Activated CD8-positive, alpha-beta T cell treated with anti-CD3 and anti-CD28 coated beads, Interleukin-2, amount 10 ng/mL, durations not matched to agents 7 days and 5 days (primary cell): ENCODE measurements at places on chromosomes 1 and 21. TPM values are rescaled to one million over a fixed set of nuclear protein-coding genes. Genes with fewer than 3 reads are reported as not detected.

LCE1D gene
- total RNA-seq: not detected

TAL1 gene
- not detected for total RNA-seq

ARHGAP30 gene
- total RNA-seq: 277 TPM

KDF1 gene
- total RNA-seq: not detected

TRIM58 gene
- total RNA-seq: 0.74 TPM

- DNase-seq: no peak
- peaks cover 13% of the 10 kb centered on the region for H3K4me1 ChIP-seq
- no peak overlapping the region for H3K27ac ChIP-seq
- peaks cover 60% of the 10 kb centered on the region for H3K27me3 ChIP-seq
- no peak overlapping the region for H3K4me3 ChIP-seq
Observed at GRCh38 chr1:10864776-10865175, 68.3 kb upstream of the CASZ1 start.

DNA sequence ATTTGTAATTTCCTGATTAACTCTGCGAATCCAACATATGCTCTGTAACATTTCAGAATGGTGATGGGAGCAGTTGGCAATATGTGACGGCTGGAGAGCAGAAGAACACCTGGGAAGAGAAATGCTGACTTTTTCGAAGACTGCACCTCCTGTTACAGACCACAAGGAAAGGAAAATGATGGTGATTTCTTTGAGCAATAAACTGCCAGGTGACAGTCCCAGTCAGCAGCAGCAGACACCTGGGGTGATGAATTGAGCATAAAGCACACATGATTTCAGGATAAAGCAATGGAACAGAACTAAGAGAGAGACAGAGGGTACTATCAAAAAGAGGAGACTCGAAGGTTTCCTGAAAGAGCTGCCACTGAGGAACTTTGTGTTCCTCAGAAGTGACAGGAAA is 528.6 kb downstream of the NEGR1 start:
- H3K27me3 ChIP-seq: no peaks in the 10 kb centered on the region
- H3K4me1 ChIP-seq: no peaks in the 10 kb centered on the region
- no peak overlapping the region for H3K27ac ChIP-seq
- no peak overlapping the region for H3K4me3 ChIP-seq
- H3K36me3 ChIP-seq: no peaks in the 10 kb centered on the region

DNA sequence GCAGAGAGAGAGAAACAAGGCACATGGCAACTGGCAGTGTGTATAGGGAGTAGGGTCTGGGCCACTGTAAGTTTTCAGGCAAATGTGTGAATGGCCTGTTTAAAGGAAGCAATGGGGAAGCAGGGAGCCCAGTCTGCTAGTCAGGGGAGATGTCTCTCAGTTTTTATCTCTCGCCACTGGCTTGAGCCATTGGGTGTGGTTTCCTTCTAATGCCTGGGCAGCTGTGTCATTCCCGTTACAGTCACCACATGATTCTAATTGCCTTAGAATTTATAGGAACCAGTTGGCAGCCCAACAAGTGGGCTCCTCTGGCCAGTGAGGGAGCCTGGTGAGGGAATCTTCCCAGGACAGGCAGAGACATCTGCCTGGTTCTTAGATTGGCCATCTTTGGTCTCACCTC is 182.4 kb downstream of the DISC1 start:
- DNase-seq: no peak
- H3K4me3 ChIP-seq: no peak overlapping the region
- H3K27me3 ChIP-seq: no peaks in the 10 kb centered on the region
- no peak overlapping the region for H3K27ac ChIP-seq
- H3K4me1 ChIP-seq: no peaks in the 10 kb centered on the region
- H3K36me3 ChIP-seq: peaks cover 7% of the 10 kb centered on the region

DNA sequence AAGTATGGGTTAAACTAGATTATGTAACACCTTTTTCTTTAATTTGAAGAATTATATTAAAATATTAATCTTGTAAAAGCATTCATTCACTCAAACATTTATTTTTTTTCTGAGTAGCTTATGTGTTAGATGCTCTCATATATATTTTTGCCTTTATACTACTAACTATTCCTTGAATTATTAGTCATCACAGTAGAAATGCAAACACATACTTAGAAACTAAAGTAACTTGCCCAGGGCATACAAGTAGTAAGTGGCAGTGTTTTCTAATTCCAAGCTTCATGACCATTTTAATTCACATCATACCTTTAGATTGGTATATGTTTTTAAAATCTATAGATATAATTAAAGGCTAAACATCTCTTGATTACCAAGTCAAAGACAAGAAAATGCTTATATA is 1271.0 kb downstream of the BRINP3 start:
- no peaks in the 10 kb centered on the region for H3K27me3 ChIP-seq
- DNase-seq: no peak
- no peak overlapping the region for H3K27ac ChIP-seq
- no peaks in the 10 kb centered on the region for H3K4me1 ChIP-seq

DNA sequence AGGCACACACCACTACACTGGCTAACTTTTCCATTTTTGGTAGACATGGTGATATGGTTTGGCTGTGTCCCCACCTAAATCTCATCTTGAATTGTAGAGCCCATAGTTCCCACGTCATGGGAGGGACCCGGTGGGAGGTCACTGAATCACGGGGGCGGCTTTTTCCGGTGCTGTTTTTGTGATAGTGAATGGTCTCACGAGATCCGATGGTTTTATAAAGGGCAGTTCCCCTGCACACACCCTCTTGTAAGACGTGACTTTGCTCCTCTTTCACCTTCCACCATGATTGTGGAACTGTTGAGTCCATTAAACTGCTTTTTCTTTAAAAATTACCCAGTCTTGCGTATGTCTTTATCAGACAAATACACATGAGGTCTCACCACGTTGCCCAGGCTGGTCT is 1.3 kb upstream of the FTCD start:
- DNase-seq: no peak
- no peaks in the 10 kb centered on the region for H3K27me3 ChIP-seq
- no peaks in the 10 kb centered on the region for H3K4me1 ChIP-seq
- no peaks in the 10 kb centered on the region for H3K36me3 ChIP-seq
- no peak overlapping the region for H3K4me3 ChIP-seq

DNA sequence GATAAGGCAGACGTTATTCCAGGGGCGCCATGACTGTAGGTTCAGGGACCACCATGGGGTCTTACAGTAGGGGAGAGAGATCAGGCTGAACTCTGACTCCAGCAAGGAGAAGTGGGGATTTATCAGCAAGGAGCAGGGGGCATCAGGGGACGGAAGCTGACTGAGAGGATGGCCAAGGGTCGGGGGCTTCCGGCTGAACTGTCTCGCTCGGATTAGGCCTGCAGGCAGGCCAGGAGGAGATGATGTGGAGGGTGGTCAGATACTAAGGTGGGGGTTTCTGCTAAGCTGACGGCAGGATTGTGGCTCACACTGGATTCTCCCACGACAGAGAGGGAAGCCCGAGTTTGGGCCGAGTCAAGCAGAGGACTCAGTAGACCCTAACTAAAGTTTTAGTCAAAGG is 186.9 kb upstream of the VAMP3 start:
- no peaks in the 10 kb centered on the region for H3K4me1 ChIP-seq
- H3K27ac ChIP-seq: no peak overlapping the region
- no peaks in the 10 kb centered on the region for H3K27me3 ChIP-seq
- no peak for DNase-seq
- no peak overlapping the region for H3K4me3 ChIP-seq

GRCh38 chr1:28236656-28237322 is 865 bp downstream of the ATP5IF1 start:
- no peak for DNase-seq
- H3K4me1 ChIP-seq: peaks cover 19% of the 10 kb centered on the region
- no peaks in the 10 kb centered on the region for H3K27me3 ChIP-seq
- H3K27ac ChIP-seq: no peak overlapping the region

- no peaks in the 10 kb centered on the region for H3K27me3 ChIP-seq
- no peak overlapping the region for H3K27ac ChIP-seq
- H3K36me3 ChIP-seq: peaks cover 37% of the 10 kb centered on the region
- no peak for DNase-seq
Observed at GRCh38 chr1:212688341-212689047, 11.1 kb downstream of the BATF3 start.

- H3K27ac ChIP-seq: no peak overlapping the region
- H3K36me3 ChIP-seq: no peaks in the 10 kb centered on the region
- no peaks in the 10 kb centered on the region for H3K4me1 ChIP-seq
- DNase-seq: no peak
- no peak overlapping the region for H3K4me3 ChIP-seq
Observed at GRCh38 chr1:103459346-103459745, 66.2 kb upstream of the RNPC3 start.

DNA sequence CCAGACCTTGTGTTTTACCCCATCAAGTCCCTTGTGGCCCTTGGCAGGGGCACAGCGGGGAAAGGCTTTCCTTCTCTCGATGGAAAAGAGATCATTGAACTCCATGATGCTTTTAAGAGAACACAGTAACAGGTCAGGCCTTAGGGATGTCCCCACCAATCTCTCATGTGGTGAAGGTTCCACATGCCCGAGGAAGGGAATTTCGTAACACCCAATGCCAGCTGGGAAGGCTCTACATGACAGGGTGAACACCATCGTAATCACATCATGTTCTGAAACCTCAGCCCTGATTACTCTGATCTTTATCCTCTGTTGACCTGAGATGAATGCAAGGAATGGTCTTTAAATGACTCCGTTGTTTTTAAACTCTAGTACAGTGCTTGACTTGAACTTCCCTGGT is 105.5 kb upstream of the SPAG17 start:
- H3K4me3 ChIP-seq: no peak overlapping the region
- H3K36me3 ChIP-seq: no peaks in the 10 kb centered on the region
- no peak overlapping the region for H3K27ac ChIP-seq
- H3K27me3 ChIP-seq: no peaks in the 10 kb centered on the region
- no peak for DNase-seq

DNA sequence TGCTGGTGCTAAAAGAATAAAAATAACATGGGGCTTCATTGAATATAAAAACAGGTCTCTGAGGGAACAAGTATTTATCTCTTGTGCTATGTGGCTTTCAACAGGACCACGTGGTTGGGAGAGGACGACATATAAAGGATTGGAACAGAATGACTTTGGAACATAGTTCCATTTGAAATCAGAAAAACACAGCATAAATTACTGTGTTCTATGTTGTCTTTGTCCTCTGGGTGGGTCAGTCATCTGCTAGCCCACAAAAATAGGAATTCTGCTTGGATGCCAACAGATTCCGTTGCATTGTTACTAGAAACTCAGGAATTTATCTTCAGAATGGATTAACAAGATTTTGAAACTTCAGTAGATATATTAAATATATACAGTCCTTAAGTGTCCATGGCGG is 5.9 kb downstream of the CEP85 start:
- H3K36me3 ChIP-seq: peaks cover 54% of the 10 kb centered on the region
- no peaks in the 10 kb centered on the region for H3K27me3 ChIP-seq
- no peak overlapping the region for H3K4me3 ChIP-seq
- no peak for DNase-seq
- H3K27ac ChIP-seq: no peak overlapping the region

DNA sequence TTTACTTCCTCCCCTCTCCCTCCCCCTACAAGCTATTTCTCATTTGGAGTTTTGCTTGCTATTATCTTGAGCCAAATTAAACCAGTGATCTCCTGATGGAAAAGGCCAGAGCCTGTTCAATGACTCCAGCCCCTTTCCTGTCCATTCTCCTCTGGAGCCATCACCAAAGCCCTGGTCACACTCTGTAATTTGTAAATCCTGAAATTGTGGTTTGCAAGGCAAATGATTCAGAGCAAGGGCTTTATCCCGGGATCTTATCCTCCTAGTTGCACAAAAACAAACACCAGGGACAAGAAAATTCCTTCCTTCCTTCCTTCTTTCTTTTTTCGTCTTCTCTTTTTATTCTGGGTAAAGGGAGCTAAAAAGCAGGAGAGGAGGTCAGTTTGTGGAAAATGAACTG is 366.1 kb upstream of the ST6GALNAC5 start:
- no peaks in the 10 kb centered on the region for H3K27me3 ChIP-seq
- no peak for DNase-seq
- no peak overlapping the region for H3K4me3 ChIP-seq
- H3K36me3 ChIP-seq: no peaks in the 10 kb centered on the region
- H3K27ac ChIP-seq: no peak overlapping the region

- no peak overlapping the region for H3K4me3 ChIP-seq
- H3K27ac ChIP-seq: no peak overlapping the region
- no peak for DNase-seq
- no peaks in the 10 kb centered on the region for H3K36me3 ChIP-seq
Observed at GRCh38 chr21:42621819-42622177, 31.6 kb upstream of the PDE9A start.

GRCh38 chr1:55618199-55618598 is 403.0 kb upstream of the USP24 start:
- H3K4me3 ChIP-seq: no peak overlapping the region
- no peak for DNase-seq
- no peaks in the 10 kb centered on the region for H3K4me1 ChIP-seq
- H3K27ac ChIP-seq: no peak overlapping the region
- no peaks in the 10 kb centered on the region for H3K36me3 ChIP-seq

DNA sequence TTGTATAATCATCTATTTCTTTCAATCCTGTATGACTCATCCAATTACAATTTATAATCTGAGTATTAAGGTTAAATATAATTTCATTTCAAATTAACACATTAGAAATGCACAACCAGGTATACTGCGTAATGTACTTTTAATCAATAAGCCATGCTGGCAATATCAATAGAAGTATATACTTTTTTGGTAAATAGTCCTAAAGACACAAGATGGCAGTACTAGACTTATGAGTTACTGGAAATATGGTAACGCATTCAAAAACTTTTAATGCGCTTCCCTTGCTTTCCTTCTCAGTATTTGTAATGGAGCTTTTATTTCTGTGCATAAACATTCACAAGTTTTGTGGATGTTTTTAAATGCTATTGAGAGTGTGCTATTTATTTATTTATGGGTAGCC is 1162.0 kb upstream of the TMPRSS15 start:
- no peaks in the 10 kb centered on the region for H3K4me1 ChIP-seq
- H3K36me3 ChIP-seq: no peaks in the 10 kb centered on the region
- H3K27me3 ChIP-seq: no peaks in the 10 kb centered on the region
- no peak overlapping the region for H3K4me3 ChIP-seq
- DNase-seq: no peak

DNA sequence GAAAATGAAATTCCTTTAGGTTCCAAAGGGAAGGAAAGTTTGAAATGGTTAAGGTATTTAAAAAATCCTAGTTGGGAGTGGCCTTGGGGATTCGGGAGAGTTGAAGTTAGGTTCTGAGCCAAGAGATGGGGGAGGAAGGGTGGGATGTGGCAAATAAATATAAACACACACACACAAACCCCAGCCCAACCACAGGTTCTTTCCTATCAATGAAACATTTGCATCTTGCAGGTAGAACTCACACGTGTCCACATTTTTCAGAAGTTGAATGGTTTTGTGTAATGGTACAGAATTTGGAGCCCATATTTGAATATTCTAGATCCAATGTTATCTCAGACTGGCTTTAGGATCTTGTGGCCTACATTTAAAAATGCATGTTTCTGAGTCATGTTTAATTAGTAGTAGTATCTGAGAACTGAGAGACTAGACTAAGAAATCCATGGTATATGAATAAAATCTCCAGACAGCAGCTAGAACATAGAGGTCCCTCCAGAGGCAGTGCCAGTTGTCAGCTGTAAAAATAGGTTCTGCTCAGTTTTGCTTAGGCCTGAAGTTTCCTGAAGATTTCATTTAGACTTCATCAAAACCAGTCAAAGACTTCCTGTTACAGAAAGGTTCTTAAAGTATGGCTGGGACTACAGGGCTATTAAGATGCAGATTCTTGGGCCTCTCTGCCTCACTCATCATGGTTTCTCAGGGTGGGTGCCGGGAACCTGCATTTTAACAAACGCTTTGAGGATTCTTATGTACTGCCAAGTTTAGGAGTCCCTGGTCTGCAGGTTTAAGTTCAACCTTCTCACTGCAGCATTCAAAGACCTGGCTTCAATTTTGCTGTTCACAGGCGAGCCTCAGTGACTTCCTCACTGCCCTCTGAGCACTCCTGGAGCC is 21.3 kb downstream of the RUNX1 start:
- H3K36me3 ChIP-seq: peaks cover 16% of the 10 kb centered on the region
- peaks cover 4% of the 10 kb centered on the region for H3K27me3 ChIP-seq
- peak overlapping the region; percentile 99 for H3K27ac ChIP-seq
- peaks cover 61% of the 10 kb centered on the region for H3K4me1 ChIP-seq
